Tongue (tissue), 3 donors: ENCODE measurements at places on chromosomes 7 and 10. TPM values are rescaled to one million over a fixed set of nuclear protein-coding genes. Genes with fewer than 3 reads are reported as not detected.

DNA sequence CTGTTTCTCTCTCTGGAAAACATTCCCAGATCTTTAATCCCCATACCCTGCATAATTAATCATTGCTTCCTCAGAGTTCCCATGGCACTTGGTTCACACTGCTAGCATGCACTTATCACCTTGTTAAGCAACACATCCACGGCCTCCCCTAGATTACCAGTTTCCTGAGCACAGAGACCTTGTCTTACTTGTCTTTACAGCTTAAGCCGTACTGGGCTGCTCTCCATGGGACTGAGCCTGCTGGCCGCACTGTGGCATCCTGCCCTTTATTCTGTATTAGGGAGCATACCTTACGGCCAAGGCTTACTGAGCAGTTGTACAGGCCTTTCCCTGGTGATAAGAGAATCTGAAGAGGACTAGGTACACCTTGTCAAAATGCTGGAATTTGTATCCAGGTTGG, 190.2 kb downstream of the REEP3 start:
- peak; percentile 58 for DNase-seq

DNA sequence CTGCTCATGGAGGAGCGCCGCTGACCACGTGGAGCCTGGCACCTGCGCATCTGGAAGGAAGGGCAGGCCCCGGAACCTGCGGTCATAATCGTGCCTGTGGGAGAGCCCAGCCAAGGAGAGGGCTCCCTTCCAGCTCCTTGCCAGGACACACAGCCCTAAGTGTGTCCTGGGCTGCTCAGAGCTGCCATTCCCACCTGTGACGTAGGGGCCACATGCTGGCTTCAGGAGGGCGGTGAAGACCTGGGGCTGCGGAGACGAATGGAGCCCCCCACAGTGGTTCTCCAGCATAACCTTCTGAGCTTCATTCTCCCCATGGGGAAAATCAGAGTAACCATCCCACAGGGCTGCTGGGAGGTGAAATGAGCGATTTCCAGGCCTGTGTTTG, 127.6 kb upstream of the CHST15 start:
- no peak for DNase-seq

DNA sequence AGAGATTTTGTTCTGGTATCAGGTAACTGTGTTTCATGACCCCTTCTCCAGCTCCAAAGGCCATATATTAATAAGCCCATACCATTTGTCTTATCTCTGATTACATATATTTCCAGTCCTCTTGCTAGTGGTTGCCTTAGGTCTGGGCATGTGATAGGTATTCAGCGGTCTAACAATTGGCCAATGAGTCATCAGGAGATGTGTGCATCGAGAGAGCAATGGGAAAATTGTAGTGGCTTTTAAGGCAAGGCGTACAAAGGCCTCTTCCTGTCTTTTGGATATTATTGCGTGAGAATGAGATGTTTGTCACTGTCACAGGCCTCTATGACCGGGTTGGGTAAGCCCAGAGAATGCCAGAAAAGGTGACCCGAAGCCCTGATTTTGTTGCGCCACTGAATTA, 38.6 kb upstream of the SFRP5 start:
- DNase-seq = no peak

DNA sequence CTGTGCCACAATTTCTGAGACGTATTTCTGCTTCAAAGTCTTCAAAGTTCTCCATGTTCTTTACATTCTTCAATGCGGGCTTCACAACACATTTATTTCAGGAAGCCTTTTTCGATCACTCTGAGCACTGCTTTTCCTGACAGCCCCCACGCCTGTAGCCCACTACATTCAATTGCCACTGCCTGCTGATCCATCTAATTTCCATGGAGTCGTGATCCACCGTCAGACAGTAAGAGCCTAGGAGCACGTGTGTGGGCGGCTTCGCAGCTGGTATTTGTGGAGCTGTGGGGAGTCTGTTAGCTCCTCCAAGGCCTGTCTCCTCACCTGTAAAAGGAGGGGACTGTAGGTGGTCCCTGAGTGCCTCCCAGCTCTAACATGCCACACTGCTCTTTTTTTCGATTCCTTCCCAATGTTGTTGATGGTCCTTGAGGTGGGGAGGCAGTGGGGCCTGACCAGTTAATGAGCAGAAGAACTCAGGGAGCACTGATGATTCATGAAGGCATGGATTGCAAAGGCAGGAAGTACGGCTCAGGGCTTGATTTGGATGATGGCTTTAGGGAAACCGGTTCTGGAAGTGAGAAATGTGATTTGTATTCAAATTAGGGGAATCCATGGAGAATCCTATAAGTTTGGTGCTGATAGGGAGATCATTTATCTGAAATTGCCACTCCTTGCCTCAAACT, 401.1 kb upstream of the PODXL start:
- no peak for DNase-seq

DNA sequence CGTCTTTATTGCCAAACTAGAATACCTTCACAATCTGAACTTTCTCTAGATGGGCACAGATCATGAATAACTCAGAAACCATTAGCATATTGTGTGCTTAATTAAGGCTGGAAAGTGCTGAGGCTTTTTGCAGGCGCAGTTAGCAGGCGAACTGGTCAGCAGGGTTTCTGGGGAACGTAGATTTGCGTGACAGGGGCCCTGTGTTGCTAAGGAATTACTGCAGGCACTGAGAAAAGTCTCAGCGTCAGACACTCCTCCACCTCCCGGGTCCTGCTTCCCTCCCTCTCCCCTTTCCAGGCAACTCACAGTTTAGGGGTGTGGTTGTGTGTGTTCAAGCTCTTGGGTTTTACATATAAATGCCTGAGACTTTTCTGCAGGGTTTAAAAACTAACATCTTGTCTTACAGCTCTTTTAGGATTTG, 2.2 kb downstream of the MAP3K8 start:
- peak; percentile 71 for DNase-seq

DNA sequence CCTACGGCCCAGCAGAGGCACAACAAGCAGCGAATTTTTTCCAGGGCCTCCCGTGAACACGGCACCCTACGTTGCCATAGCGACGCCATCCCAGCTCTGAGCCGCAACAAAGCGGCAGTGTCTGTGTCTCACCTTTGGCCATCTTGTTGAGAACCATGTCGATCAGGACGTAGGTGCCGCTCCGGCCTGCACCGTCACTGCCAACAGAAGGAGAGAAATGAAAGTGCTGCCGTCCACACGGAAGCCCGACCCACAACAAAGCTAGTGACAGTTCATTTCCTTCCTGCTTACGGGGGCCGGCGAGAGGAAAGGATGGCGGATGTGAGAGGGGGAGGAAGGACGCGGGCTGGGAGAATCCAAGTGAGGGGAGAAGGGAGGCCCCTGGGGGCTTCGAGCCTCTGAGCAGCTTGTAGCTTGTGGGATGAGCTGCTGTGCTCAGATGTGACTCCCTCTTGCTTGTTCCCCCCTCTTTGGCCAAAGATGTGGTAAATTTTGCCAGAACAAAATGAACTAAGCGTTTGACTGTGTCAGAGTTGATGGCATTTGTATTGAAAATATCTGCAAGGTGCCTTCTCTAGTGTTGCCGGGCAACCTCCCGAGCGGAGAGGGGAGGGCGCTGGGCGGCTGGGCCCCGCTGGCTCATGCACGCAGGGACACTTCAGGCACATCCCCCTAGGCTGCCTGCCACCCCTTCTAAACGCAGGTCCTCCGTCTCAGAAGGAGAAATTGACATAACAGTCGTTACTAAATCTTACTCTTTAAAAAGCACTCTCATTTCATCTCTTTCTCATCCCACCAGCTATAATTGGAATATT, 232.2 kb downstream of the DNAJB6 start:
- DNase-seq = peak; percentile 69

GRCh38 chr10:117460846-117461765, 81.4 kb upstream of the EMX2 start:
- DNase-seq = no peak

DNA sequence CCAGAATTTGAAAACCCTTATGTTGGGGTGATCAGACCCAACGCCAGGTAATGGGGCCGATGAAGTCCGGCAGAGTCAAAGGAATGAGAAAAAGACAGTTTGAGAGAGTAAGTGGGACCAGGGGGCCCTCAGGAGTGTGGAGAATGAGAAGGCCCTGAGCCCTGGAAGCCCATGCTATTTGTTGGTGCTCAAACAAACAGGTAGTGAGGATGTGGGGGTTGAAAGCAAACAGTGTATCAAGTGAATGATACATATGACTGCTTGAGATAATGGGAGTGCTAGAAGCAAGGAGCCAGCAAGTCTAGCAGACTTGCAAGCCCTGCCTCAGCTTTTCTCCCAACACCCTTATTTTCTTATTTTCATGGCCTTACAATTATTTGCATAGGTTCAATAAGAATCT, 11.2 kb upstream of the SEPTIN14 start:
- no peak for DNase-seq

GRCh38 chr10:50554995-50555568, 68.7 kb downstream of the SGMS1 start:
- peak; percentile 35 for DNase-seq

DNA sequence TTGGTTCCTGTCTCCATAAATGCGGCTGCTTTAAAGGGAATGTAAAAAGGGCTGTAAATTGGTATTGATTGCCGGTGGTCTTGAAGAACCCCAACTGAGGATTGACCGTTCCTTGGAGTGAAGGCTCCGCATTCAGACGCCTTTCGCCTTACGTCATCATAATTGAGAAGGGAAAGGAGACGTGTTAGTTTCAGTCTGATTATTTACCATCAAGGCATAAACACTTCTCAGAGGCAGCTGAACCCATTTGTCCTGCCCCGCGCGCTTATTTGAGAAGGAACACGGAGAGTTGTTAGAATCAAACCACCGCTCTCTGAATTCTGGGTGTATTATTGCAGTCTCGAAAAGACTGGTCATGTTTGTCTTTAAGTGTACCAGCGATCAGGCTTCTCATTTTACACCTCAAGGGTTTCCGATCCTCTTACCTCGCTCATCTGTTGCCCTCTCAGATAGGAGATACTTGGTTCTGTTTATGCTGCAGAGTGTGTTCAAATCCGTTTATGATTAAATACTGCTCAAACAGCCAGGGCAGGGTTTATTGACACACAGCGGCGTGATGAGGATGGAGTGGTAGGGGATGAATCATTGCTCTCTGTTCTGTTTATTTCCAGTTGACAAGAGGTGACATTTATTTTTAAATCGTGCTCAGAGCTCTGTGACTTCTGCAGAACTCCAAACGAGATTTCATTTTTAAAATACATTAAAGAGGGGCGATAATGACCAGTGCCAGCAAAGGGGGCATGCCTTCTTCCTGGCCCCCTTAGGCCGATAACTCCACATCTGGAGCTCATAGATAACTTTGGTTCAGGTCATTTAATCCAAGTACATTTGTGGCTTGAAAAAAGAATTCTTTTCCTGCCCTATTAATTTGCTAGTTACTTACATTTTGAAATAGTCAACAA, 30.4 kb downstream of the FOXK1 start:
- peak; percentile 29 for DNase-seq

GRCh38 chr7:20786049-20786412, 655 bp downstream of the SP8 start:
- no peak for DNase-seq

DNA sequence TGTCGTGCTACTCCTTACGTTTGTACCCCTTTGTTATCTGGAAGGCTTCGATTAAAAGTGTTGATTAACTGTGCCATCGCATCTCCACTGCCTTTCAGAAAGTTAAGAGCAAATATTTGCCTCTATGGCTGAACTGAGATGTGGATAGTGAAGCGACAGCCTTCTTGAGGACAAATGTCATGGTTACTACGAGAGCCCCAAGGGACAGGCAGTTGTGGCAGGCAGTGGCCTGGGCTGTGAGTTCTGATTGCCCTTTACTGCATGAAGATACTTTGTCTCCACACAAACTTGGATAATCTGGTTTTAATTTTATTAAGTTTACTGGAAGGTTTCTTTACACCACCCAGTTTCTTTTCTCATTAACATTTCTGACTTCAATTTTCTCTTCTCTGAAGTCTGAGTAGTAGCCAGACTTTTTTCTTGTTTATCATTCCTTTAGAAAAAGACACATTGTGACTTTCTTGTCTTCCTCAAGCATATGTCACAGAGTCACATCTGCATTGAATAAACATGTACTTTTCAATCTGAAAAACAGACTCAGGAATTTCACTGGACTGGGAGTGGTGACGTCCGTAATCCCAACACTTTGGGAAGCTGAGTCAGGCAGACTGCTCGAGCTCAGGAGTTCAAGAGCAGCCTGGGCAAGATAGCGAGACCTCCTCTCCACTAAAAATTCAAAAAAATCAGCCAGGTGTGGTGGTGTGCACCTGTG, 1.5 kb downstream of the TAS2R41 start:
- DNase-seq = no peak

DNA sequence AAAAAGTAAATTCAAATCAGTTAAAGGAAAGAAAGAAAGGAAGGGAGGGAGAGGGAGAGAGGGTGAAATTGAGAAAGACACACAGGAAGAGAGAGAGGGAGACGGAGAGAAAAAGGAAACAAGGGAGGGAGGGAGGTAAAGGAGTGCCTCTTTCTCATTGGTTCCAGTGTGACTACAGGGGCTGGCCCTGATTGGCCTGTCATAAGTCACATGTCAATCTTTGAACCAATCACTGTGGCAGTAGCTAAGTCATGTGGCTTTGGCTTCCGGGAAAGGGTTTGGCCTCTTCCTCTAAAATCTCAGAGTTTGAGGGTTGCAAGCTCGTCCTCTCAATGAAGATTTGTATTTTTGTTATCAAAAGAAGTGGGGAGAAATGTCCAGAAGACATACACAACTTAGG, 150.2 kb downstream of the RAB11FIP2 start:
- no peak for DNase-seq

DNA sequence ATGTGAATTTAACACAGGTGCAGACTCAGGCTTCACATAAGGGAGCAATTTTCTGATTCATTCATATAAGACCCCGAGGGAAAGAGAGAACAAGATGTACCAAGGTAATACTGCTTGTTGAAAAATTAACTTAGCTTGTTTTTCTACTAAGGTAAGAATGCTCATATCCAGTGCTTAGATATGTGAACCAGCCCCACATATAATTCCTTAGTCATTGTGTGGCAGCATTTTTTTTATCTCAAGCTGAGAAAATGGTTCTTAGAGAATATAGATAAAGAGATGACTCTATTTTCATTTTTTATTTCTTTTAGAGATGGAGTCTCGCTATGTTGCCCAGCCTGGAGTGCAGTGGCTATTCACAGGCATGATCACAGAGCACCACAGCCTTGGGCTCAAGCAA, 121.8 kb upstream of the SEM1 start:
- DNase-seq = no peak

Gene IFIT3
- total RNA-seq = 11.0 TPM

Gene ATE1
- 83.1 TPM for total RNA-seq

Gene NRAP
- total RNA-seq = 304 TPM

Gene CFAP69
- 8.0 TPM for total RNA-seq

Gene SLC26A3
- not detected for total RNA-seq

Gene HEPACAM2
- total RNA-seq = 0.21 TPM

Gene BLNK
- total RNA-seq = 2.2 TPM

Gene AGBL3
- 0.62 TPM for total RNA-seq

Gene TMEM196
- not detected for total RNA-seq

Gene DPCD
- total RNA-seq = 18.1 TPM

Gene SPDYE18
- total RNA-seq = not detected
